ENCODE measurements at places on chromosomes 2 and 18.
A peak's percentile ranks its signal among the peaks of the same experiment; 100 is the strongest.

DNA sequence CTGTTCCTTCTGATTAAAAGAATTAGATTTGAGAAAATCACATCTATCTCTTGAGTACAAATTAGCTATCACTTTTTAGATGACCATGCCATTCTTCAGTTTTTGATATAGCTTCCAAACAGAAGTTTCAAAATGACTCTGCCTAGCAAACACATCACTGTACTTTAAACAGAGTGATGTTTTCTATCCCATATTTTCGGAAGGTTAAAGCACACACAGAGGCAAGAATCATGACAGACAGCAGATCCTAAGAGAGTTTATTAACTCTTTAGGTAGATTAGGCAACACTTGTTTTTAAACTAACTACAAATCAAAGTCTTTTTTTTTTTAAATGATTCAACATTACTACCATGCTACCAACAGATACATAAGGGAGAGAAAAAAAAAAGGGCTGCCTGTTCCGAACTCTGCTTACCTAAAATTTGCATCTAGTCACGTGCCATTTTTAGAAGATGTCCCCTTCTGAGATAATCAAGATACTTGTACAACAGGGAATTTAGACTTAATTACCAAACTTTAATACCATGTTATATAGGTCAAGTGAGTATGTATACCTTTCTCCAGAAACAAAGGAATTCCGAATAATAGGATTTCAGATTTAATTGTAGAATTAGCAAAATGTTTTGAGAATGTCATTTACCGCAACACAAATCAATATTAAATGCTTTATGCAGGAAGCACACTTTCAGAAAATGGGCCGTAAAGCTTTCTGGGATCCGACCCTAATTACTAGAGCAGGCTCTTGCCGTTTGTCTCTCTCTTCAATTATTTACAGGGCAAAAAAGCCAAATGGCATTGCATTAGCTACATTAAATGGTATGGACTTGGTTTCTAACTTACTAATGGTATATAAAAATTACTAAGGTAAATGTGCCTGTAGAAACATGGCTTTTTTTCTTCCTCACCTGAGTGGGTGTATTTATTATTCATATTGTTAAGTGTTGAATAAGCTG lies 2.6 kb downstream of the RBMS1 start:
- peak; percentile 17 for DNase-seq

- no peak for DNase-seq
Measured at GRCh38 chr2:64277101-64277849, 133.1 kb upstream of the PELI1 start.

DNA sequence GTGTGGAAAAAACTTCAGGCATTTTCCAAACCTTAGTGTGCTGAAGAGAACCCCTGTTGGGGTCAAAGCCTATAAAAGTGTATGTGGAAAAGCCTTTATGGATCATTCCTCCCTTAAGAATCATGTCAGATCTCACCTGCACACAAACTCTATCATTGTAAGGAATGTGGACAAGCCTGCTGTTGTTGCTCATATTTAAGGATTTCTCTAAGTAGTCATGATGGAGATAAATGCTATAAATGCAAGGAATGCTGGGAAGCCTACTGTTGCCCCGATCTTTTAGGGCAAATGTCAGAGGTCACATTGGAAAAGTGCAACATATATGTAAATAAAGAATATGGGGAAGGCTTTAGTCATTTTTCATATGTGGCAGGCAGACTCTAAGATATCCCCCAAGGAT lies 129.5 kb downstream of the ICOS start:
- DNase-seq = no peak

DNA sequence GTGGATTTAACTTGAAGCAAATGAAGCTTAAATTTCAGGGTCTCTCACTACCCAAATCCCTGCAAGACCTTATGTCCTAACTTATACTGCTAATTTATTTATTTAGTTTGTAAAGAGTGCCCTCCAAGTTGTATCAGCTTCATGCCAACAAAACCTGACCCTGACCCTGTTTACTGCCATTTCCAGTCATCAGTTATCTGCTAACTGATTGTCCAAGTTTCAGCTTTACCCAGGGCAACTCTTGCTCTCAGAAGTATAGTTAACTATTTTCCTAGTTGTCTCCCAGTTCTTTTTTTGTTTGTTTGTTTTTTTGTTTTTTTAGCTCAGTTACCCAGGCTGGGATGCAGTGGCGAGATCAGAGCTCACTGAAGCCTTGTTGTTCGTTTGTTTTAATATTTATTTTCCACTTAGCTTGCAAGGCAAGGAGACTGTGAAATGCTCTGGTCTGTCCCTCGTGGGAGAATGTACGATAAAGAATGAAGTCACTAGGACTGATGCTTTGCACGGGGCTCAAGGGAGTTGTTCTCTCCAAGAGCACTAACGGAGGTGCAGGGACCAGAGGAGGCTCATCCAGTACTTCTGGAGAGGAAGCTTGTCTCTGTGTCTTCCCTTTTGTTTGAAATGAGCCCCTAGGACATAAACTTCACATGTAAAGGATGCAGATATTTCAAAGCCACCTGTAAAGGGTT lies 35.3 kb downstream of the MYOM1 start:
- DNase-seq = no peak

GRCh38 chr2:210913461-210913860 lies 357.1 kb downstream of the CPS1 start:
- peak; percentile 48 for DNase-seq

GRCh38 chr18:13580351-13580750 lies 146.0 kb downstream of the FAM210A start:
- no peak for DNase-seq

GRCh38 chr2:9548506-9548905 lies 7.1 kb downstream of the ADAM17 start:
- DNase-seq = no peak

DNA sequence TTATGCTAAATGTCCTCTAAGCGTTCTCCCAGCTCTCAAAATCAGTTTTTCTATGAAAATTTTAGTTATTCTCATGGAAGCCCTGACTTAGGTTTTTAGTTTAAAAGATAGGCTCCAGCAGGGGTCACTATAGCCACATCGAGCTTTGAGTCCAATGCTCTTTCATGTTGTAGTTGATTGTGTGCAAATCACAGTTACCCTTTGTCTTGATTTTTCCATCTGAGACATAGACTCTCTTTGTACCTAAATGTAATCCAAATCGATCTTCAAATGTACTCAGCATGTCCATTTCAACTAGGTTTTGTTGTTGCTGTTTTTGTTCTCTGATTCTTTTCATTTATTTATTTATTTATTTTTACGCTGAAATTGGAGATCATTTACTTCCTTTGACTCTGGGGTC lies 26.4 kb upstream of the MSTN start:
- DNase-seq = peak; percentile 56

- no peak for DNase-seq
Measured at GRCh38 chr2:9897331-9897737, 54.1 kb downstream of the TAF1B start.

GRCh38 chr18:55699233-55699765 lies 111.3 kb upstream of the TCF4 start:
- no peak for DNase-seq

DNA sequence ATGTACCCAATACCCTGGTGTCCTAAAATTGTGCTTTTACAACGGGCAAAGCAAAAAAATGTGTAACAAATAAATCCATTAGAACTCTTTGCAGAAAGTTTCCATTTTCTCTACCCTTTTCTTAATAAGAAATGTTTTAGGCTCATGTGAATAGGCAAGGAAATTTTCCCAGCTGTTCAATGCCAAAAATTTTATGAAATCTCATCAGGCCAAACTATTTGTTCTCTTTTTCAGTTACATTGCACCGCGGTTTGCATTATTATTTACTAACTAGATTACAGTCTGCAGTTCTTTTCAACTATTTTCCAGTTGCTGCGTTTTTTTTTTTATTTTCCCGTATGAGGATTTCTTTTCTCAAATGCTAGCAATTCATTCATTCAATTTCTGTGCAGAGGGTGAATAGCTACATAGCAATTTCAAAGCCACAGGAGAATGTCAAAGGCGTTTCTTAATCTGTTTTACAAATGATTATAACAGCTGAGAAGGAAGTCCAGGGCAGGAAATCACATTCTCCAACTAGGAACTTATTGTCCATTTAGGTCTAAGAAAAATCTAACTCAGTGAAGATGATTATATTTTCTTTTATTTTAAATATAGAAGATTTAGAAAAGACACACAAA lies 367.5 kb upstream of the MMADHC start:
- DNase-seq = no peak

DNA sequence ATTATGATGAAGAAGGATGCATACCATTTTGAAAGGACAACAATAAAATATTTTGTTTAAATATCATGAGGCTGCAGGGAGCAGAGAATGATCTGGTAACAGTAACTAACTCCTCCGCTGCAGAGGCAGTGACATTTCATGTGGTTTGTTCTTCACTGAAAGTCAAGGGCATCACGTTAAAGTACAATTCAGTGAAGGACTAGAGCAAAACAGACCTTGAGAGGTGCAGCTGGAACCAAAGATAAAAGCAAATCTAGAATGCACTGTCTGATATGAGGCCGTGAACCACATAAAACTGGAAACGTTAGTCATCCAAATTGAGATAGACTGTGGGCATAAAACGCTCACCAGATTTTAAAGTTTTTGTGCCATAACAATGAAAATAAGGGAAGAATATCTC lies 522.9 kb upstream of the TNP1 start:
- no peak for DNase-seq

DNA sequence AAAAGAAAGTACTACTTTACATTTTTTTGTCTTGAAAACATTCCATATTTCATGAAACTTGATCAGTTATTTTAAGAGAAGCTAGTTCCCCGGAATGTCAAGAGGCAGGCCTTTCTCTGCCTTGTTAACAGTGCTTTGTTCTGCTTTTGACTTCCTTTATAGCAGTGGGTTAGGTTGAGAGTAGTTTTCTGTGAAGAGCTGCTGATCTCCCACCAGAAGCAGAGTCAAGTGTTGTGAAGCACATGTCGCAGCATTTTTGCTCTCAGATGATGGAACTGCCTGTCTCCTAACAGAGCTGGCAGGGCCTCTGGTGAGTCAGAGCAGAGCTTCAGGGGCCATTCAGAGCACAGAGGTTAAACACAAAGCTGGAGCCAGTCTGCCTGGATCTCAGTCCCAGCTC lies 871.8 kb downstream of the SLC4A3 start:
- no peak for DNase-seq

- DNase-seq = no peak
Measured at GRCh38 chr2:85008252-85008651, 37.3 kb downstream of the KCMF1 start.

GRCh38 chr18:49519101-49519971 lies 32.3 kb upstream of the C18orf32 start:
- no peak for DNase-seq

- no peak for DNase-seq
Measured at GRCh38 chr2:195590199-195590860, 66.7 kb upstream of the SLC39A10 start.

DNA sequence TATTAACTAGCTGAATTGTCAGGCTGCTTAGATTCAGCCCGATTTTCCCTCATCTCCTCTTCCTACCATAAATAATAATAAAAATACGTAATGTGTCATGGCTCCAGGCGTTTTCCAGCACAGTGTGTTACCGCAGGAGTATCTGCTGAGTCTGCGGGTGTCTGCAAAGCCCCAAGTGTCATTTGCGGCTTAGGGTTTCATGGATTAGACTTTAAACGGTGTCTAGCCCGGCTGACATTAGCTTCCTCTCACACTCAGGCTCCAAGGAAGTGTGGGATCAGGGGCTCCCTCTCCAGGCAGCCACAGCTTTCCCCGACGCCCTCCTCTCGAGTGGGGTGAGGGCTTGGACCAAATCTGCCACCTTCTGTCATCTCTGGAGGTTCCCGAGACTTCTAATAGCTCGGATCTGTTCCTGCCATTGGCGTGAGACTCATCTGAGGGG lies 14.1 kb upstream of the HOXD1 start:
- DNase-seq = no peak

- peak; percentile 59 for DNase-seq
Measured at GRCh38 chr2:108855194-108855593, 68.6 kb downstream of the CCDC138 start.

DNA sequence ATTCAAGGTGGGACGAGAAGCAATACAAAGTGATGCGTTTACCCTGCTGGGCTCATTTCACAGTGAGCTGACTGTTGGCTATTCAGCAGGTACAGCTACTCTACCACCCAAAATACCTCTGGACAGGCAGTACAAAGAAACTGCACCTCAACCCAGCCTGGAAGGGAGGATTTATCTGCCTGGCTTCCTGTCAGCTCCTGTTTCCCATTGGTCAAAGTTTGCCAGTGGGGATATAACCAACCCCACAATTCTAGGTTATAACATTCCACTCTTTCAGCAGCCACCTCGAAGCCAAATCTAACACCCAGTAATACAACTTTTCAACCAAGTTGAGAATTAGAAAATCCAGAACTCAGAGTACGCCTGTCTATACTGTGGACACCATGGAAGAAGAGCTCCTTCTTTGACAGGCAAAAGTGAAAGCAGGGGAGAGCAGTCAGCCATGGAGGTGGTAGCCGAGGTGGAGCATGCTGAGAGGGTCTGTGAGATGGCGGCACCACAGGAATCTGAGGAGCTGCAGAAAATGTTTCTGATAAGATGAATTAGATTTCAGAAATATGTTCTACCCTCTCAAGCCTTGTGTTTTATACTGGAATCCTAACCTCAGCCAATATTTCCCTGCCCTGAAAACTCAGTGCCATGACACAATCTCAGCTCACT lies 10.8 kb downstream of the DUSP19 start:
- no peak for DNase-seq

GRCh38 chr2:71940695-71941094 lies 207.0 kb downstream of the CYP26B1 start:
- DNase-seq = peak; percentile 41

GRCh38 chr18:63897072-63897471 lies 9.6 kb downstream of the SERPINB2 start:
- DNase-seq = no peak

GRCh38 chr2:71926876-71927756 lies 220.5 kb downstream of the CYP26B1 start:
- no peak for DNase-seq

DNA sequence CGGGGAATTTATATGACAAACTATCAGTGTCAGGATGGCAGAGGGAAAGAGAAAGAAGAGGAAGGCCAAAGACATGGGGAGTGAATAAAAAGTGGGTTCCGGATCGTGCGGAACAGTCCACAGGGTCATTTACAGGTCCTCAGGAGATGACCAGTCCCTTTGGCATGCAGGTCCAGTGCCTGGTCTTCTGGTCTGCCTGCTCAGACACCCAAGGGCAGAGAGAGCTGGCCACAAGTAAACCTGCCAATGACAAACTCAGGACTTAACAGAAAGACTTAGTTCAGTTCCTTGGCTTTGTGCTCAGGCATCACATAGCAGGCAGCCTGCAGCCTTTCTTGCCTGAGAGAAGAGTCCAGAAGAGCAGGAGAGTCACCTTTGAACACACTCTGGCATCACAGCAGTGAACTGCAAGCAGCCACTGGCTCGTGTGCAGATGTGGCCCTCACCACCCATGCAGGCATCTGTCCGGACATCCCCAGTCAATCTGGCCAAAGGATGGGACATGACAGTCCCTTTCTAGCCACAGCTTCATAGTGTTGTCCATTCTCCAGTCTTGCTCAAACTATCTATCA lies 14.0 kb downstream of the TMEM127 start:
- no peak for DNase-seq

- DNase-seq = no peak
Measured at GRCh38 chr2:100105678-100106054, 36.7 kb downstream of the AFF3 start.

GRCh38 chr18:65464361-65464760 lies 286.5 kb upstream of the CDH7 start:
- DNase-seq = no peak
